Choroid plexus epithelial cell (primary cell): ENCODE measurements at places on chromosomes 1 and 21.

DNA sequence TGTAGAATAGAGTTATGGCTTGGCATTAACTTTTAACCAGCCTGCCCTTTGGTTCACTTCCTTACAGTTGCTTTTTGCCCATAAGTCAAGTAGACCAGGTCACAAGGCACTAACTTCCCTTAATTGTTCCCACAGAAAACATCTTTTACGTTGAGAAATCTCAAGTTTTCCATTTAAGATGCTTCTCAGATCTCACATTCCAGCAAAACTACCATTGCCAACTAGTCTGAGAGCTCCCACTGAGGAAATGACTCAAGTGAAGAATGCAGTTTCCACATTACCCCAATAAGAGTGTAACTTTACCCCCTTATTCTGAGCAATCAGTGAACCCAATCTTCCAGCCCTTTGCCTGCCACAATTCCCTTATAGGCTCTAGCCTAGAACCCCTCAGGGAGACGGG is 502.2 kb upstream of the OLFM3 start:
- no peak for DNase-seq

DNA sequence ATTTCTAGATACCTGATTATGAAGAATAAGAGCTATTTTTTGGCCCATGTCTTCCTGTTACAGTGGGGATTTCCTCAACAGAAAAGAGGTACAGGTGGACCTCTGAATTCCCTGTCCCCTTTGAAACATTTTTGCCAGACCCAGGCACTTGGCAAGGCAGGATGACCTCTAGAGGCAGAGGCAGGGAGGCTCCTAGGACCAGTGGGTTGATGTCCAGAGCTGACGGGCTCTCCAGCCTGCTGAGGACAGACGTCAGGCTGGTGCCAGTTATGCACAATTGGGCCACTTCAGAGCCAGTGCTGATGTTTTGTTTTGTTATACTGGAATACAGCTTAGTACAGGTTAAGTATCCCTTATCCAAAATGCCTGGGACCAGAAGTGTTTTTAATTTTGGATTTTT is 18.5 kb upstream of the A3GALT2 start:
- DNase-seq: peak; percentile 48

GRCh38 chr21:25615880-25616279 is 8.6 kb upstream of the MRPL39 start:
- no peak for DNase-seq

- no peak for DNase-seq
Measured at GRCh38 chr1:168723000-168723399, 6.0 kb downstream of the DPT start.
